ENCODE measurements at places on chromosomes 12 and 14.

DNA sequence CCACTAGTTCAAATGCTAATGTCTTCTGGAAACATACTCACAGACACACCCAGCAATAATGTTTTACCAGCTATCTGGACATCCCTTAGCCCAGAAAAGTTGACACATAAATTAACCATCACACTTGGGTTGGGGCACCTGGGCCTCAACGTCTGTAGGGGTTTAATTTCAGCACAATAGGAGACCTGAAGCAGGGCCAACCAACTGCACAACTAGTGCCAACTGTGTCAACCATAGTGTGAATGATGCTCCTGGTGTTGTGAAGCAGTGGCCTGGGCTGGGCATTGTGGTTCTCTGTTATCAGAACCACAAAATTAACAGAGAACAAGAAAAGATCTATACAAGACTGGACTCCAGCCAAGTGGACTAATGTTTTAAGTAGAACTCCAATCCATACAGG lies 106.7 kb upstream of the PPM1H start:
- no peak for DNase-seq

- no peak for DNase-seq
These were observed 3.5 kb downstream of the AICDA start for GRCh38 chr12:8609061-8609570.

GRCh38 chr12:1473418-1473817 lies 121.0 kb downstream of the FBXL14 start:
- DNase-seq: no peak

DNA sequence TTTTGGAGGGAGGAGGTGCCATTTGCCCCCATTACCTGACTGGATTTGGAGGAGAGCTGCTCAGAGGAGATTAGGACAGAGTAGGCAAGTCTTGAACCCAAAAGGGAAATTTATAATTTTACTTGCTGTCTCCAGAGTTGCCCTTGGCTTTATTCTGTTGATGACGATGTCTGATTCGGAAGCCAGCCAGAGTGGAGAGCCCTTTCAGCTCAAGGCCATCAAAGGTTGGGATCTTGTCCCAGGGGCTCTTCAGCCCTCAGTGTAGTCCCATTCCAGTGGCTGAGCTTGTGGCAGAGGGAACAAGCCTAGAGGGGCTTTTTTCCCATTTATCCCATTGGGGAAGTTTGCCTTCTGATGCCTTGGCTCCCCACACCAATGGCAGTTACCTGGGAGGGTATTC lies 71.8 kb downstream of the HSD17B6 start:
- DNase-seq: no peak

DNA sequence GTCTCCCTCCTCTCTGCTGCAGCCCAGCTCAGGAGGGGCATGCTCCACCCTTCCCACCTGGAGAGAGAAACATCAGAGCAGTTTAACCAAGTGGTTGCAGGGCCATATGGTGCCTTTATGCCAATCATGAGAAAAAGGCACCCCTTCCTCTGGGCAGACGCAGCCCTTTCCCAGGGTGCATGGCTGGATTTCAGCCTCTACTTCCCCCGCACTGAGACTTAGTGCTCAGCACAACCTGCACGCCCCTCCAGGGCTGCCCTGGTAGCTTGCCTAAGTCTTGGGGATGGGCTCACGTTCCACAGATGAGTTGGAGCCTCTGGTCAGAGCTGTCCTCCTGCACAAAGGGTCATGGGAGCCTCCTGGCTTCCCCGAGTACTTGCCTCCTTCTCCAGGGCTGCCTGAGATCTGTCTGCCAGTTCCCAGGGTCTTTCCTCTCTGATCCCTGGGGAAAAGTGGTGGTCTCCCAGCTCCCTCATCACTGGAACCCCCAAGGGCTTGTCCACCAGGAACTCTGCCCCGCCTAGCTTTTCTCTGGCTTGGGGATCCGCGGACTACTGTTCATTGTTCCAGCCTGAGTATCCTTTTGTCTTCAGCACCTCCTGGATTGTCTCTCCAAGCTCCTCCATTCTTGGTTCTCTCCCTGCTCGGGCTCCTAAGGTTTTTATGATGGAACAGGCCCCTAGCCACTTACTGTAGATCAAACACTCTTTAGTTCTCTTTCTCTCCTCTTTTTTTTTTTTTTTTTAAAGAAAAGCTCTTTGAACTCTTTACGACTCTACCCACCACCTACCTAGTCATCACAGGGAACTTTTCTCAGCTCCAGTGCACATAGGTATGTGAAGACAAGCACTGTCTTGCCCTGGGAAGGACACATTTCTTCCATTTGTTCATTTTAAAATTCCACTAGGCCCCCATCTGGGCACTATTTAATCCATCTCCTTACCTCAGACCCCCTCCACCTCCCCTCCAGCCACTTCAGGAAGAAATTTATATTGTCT lies 6.1 kb upstream of the KRT74 start:
- no peak for DNase-seq

DNA sequence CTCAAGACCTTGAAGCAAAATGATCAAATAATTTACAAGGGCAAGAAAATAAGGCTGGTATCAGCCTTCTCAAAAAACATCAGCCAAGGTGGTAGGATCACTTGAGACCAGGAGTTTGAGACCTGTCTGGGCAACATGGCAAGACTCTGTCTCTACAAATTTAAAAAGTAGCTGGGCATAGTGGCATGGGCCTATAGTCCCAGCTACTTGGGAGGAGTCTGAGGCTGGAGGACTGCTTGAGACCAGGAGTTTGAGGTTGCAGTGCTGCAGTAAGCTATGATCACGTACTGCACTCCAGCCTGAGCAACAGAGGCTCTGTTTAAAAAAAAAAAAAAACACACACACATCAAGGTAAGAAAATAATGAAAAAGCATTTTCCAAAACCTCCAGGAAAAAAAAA lies 22.1 kb downstream of the SEC23A start:
- DNase-seq: no peak

- no peak for DNase-seq
These were observed 8.3 kb downstream of the COL2A1 start for GRCh38 chr12:47995981-47996401.

DNA sequence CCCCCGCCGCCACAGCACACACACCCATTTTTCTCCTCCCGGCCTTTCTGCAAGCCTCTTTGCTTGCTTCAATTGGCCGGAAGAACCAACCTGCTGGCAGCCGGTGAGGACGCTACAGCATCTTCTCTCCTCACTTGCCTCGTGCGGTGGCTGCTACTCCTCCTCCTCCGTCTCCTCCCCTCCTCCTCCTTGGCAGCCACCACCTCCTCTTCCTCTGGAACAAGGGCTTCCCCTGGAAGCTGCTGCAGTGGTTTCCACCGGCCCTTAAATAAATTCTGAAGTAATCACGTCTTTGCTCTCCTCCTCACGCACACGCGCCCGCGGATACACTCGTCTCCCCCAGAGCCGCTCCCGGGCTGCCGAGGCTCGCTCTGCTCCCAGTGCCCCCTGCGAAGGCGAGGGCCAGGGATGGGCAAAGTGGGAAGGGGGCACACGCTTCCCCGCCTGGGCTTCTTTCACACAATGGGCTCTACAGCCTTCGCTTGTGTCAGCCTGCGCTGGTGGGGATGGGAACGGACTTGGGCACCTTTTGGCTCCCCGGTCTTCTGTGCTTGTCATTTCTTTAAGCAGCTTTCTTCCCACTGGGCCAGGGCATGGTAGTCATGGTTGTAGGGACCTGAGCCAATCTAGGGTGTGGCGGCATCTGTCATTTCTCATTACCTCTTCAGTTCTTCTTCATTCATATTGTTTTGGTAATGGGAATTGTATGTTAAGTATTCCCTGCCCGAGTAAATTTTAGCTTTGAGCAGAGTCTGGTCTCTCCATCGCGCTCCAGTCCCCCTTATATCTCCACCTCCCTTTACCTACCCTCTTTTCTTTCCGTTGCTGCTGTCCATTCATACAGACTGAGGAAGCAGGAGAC lies at the start of gene PPFIA2:
PPFIA2 (minus strand) TSS at position 161 of the 862 bp plus-strand sequence.
- DNase-seq: no peak

All from memory B cell (primary cell).